EH (cell line): ENCODE measurements at places on chromosomes 1 and 21.
A peak's percentile ranks its signal among the peaks of the same experiment; 100 is the strongest.

DNA sequence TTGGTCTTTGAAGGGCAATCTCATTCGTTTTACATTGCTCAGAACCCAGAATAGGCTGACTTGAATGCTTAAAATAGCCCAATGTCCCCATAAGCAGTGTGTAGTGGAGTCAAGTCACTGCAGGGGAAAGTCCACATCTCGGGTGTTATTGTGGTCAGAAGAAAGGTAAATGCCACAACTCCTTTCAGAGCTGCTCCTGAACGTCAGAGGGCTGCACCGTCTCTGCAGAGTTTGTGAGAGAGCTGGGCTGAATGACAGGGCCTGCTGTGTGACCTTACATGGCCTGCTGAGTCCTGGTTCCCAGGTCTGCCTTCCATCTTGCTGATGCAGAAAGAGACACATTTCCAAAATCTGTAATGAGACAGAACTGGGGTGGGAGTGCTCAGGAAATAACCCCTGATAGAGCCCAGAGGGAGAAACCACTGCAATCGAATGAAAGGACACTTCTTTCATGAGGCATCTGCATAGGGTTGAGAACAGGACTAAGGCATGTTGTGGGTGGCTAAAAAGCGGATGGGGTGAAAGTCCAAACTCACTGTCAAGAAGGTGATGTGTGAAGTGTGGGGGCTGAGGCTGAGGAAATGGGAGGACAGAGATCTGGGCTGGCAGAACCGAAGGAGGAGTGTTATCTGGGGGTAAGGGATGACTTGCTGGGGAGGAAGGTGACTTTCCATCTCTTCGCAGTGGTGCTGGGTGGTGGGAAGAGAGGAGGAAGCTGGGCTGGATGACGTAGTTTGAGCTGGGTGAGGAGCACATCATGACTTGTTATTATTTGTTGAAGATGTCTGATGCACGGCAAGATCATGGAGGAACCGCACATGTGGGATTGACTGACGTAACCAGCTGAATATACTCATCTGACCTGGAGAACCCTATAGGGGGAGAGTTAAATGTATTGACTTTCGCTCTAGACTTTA is 33.7 kb downstream of the XCL2 start:
- DNase-seq: no peak

DNA sequence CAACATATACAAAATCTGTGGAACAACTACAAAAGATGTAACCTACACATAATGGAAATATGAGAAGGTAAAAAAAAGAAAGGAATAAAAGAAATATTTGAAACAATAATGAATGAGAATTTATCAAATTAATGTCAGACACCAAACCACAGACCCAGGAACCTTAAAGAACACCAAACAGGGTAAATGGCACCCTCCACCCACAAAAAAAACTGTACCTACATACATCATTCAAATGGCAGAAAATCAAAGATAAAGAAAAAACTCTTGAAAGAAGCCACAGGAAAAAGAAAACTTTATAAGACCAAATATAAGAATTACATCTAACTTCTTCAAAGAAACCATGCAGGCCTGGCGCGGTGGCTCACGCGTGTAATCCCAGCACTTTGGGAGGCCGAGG is 54.0 kb downstream of the IL12RB2 start:
- no peak for DNase-seq

- DNase-seq: no peak
These were observed 25.7 kb upstream of the PKN2 start for GRCh38 chr1:88658419-88658818.

DNA sequence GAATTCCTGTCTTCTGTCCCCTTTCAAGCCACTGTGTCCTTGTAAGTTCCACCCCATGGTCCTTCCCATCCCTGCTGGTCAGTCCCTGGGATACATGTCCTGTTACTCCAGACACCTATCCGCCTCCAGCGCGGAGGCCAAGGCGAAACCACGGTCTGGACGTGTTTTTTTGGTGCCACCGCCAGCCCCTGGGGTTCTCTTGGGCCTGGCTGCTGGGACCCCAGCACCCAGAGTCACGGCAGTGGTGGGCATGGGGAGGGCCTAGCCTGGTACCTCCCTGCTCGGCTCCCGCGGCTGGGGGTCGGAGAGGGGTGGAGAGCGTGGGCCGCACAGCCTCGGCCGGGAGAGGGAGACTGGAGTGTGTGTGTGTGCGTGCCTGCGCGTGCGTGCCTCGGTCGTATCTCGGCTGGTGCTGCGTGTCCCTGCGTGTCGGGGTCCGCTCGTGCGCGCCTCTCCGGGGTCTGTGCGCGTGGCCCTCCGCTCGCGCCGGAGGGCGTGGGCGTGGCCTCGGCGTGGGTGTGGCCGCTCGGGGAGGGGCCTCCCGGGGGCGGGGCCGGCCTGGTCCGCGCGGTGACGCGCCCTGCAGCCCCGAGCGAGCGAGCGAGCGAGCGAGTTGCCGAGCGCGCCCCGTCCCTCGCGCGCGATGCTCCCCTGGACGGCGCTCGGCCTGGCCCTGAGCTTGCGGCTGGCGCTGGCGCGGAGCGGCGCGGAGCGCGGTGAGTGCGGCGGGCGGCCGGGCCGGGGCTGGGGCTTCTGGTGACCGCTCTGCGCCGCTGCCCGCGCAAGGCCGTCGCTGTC is at the start of gene VWA1:
Gene VWA1 (plus strand): TSS at position 585 of the 798 bp plus-strand sequence. CDS start 59 bp downstream, at position 644.
- DNase-seq: peak; percentile 70

DNA sequence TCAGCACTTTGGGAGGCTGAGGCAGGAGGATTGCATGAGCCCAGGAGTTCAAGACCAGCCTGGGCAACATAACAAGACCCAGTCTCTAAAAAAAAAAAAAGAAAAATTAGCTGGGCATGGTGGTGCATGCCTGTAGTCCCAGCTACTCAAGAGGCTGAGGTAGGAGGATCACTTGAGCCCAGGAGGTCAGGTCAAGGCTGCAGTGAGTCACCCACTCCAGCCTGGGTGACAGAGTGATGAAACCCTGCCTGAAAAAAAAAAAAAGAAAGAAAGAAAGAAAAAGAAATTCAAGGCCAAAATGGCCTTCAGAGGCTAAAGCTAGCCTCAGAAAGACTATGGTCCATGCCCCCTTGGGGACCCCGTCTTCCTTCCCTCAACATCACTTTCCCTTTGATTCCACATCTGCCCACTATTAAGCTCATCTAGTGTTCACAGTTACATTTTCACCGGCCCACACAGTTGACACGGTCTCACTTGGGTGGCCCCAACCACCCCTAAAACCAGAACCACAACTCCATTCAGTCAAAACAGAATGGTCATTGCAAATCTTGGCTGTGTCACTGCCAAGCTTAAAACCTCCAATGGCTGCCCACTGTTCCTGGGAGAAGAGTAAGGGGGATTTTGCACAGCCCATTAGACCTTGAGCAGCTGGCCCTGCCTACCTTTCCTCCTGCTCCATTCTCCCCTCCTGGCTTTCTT is 2.1 kb upstream of the CAPN8 start:
- DNase-seq: peak; percentile 23

DNA sequence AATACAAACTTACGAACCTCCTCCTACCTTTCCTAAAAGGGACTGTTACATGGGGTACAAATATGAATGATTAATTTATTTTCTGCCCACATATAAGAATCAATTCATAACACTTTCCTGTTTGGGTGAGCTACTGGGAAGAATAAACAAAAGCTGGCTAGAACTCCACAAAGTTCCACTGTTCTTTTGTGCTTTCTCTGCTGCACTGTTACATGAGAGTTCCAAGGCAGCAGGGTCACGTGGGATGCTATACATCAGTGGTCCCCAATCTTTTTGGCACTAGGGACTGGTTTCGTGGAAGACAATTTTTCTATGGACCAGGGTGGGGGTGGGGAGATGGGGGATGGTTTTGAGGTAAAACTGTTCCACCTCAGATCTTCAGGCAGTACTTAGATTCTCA is 2.2 kb upstream of the ANGPTL7 start:
- DNase-seq: no peak

DNA sequence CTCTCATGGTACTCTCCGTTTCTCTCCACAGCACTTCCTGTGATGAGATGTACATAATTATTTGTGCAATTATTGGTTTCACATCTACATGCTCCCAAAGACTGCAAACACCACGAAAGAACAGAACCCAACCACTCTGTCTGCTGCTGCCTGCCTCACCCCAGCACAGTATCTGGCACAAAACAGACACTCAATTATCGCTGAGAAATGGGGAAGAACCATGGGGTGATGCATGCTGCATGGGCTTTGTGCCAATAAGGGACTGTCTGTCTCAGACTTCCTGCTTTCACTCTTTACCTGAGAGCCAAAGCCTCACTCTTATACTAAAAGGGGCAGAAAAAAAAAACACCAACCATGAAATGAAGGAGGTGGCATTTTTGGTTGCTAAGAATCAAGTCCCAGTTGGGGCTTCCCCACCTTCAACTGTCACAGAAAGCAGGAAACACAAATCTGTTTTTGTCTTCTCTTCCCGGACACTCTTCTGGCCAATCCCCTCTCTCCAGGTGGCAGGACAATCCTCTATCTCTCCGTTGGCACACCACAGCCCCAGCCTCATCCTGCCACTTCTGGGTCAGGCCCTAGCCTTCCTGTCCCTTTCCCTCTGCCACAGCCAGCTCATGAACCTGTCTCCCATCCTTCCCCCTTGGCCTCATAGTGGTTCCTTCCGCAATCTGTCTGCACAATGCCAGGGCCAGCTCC is 82.0 kb downstream of the TGFBR3 start:
- no peak for DNase-seq

GRCh38 chr1:246155923-246156322 is 351.2 kb downstream of the SMYD3 start:
- DNase-seq: peak; percentile 76

- DNase-seq: no peak
These were observed 3.2 kb upstream of the SPRR4 start for GRCh38 chr1:152967201-152967600.

- peak; percentile 83 for DNase-seq
These were observed 19.7 kb upstream of the RBBP5 start for GRCh38 chr1:205141236-205142101.

GRCh38 chr1:239386453-239387303 is at the start of gene CHRM3:
Gene CHRM3, plus strand, starts transcription at chr1:239386568. Its CDS starts 520,884 bp downstream, at chr1:239907452.
- no peak for DNase-seq

DNA sequence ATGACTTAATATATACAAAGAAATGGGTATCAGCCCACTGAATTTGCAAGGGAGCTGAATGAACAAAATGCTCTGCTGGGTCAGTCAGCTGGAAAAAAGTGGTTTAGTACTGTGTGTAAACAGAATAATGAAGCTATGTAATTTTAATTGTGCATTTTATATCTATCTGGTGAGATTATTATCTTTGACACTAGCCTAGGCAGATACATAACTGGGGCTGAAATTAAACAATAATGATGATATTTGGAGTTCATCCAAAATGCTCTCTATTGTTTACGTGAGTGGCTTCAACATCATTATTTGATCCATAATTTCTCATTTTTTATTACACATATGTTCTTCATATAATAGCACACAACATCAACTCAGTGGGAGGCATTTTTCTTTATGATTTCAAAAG is 208.5 kb upstream of the SNX7 start:
- no peak for DNase-seq

DNA sequence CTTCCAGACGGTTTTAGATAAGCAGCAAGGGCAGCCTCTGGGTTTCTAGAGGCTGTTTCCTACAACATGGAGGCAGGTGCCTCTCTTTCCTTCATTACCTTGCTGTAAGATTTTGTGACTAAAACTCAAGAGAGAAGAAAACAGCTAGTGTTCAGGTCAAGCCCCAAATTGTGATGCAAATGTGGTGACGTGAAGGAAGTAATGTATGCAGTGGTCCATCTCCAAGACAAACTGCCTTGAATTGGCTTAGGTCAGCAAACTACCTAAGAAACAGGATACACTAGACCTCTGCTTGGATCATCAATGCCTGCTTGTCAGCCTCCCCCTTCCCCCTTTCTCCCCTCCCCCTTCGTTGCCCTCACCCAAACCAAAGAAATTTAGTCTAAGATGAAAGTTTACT is 28.9 kb upstream of the RIPK4 start:
- no peak for DNase-seq

- DNase-seq: no peak
These were observed 142.2 kb downstream of the URB2 start for GRCh38 chr1:229768232-229768631.

- DNase-seq: no peak
These were observed 14.1 kb downstream of the REG4 start for GRCh38 chr1:119797162-119797561.

DNA sequence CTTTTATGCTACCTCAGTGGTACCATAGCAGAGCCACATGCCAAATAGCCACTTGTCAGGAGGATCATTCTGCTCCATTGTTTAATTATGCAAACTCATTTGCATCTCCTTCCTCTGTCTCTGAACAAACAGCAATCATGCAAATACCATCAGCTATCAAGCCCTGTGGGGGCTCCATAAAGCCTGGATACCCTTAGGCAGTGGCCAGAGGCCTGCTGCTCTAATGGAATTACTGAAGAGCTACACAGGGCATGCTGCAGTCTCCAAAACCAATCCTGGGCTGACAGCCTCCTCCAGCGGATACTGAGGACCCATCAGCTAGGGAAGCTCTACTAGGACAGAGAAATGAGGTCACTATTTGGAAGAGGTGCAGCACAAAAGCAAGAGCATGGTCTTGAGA is 376.3 kb downstream of the KCNH1 start:
- no peak for DNase-seq

- no peak for DNase-seq
These were observed 14.1 kb downstream of the ZNF691 start for GRCh38 chr1:42860339-42861013.

DNA sequence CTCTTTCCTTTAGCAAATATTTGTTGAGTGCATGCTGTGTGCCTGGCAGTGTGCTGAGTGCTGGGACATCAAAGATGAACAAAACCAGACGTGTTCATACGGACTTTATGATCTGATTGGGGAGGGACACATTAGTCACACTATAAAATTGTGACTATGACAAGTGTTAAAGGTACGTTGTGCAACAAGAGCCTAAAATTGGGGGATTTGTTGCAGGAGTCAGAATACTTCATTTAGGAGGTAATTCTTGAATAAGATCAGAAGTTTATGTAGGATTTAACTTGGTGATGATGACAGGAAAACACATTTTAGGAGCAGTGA is 29.6 kb downstream of the B3GALT2 start:
- DNase-seq: peak; percentile 18

GRCh38 chr1:226541631-226542622 is 6.6 kb upstream of the STUM start:
- no peak for DNase-seq

- peak; percentile 72 for DNase-seq
These were observed 252.2 kb upstream of the ADAMTS5 start for GRCh38 chr21:27219068-27219467.

DNA sequence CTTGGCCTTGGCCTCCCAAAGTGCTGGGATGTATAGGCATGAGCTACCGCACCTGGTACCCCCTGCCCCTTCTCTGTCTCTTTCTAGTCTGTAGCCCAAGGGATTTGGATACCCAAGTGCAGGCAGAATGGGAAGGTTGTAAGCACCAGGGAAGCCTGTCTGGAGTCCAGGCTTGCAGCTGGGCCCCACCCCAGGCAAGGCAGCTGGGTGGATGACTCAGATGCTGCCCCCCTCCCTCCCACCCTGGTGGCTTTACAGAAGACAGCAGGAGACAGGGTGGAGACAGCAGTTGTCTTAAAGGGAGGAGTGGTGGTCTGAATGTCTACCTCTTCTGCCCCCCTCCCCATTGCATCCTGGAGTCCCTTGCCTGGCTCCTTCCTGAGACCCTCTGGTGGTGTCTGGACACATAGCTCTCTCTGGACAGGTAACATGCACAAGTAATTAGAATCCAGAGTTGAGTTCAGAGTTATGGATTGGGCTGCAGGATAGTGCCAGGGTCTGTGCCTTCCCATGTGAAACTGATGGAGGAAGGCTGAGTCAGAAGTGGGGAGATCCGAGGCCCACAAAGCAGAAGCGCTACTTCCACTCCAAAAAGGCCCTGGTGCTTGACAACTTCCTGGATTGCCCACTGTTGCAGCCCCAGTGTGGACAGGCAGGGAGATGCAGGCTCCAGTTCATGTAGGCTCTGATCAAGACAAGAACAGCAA is 5.1 kb downstream of the LMNA start:
- peak; percentile 86 for DNase-seq
